Iris pigment epithelial cell (primary cell): ENCODE measurements at places on chromosomes 16 and 17.

DNA sequence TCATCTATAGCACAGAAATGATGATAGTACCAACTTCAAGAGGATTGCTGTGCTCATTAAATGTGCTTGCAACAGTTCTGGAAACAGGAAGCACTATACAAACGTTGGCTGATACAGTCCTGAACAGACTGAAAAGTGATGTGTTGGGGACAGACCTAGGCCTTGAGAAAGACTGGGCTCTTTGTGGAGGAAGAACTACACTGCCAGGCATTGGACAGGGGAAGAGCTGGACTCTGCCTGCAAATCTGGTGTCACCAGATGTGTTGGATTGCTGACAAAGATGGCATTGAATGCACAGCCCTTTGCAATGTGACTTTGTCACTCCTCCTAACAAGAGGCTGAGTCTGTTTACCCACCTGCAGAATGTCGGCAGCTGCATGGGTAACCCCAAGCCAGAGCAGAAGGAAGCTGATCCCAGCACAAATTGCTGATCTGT, 12.4 kb upstream of the ST6GALNAC2 start:
- no peak for DNase-seq

DNA sequence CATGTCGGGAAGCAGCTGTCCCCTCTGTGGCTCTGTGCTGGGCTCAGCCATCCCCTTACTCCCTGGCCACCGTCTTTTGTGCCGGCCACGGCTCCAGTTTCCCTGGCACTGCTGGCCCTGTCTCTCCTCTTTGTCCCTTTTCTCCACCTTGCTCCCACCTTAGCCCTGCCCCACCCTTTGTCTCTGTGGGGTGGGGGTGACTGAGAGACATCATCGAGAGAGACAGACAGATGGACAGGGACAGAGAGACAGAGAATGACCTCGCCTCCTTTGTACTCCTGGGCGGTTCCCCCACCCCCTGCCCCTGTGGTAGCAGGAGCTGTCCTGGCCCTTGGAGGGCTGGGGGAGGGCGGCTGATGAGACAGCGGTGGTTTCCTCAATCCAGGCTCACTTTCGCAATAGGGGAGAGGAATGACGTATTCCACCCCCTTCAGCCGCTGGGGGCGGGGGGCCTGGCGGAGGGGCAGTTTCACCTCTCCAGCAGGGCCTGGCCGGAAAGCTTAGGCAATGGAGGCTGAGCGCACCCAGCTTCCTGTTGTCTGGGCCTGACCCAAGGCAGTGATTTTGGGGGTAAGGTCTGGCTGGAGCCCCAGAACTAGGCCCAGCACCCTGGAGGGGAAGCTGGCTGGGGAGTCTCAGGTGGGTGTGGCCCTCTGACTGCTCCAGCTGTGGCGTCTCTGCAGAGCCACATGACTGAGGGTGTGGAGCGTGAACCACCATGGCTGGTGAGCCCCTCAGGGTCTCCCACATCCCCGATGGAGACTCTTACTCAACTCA, 7.3 kb downstream of the FMNL1 start:
- peak; percentile 93 for DNase-seq

- peak; percentile 63 for DNase-seq
Observed at GRCh38 chr17:57424777-57425188, 168.5 kb downstream of the MSI2 start.

DNA sequence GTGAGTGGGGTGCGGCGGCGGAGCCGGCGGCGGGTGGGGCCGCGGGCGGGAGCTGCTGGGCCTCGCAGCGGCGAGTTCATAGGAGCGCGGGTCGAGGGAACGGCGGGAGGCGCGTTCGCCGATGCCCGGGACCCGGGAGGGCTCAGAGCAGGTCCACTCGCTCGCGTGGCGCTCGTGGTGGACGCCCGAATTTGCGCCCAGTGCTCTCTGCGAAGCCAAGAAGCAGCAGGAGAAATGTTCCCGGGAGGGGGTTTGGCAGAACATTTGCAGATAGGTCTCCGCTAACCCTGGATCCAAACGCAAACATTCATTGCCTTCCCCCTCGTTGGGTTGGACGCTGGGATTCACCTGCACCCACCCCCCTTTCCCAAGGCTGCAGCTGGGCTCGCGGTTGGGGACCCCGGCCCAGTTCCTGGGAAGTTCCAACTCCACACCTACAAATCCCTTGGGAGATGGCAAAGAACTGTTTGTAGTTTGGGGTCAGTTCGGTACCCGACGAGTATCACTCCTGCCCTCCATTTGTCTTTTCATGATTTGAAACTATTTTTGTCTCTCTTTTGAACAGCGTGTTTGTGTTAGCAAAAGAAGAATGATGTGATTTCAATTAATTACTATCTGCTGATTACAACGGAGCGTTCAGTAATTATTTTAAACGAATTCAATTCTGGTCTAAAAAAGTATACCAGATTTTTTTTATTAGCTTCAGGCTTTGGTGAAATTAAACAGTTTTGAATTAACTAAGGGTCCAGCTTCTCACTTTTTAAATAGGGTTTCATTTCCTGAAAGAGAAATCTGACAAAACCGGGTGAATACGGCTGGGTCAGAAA, 2.3 kb downstream of the NTN1 start:
- no peak for DNase-seq

DNA sequence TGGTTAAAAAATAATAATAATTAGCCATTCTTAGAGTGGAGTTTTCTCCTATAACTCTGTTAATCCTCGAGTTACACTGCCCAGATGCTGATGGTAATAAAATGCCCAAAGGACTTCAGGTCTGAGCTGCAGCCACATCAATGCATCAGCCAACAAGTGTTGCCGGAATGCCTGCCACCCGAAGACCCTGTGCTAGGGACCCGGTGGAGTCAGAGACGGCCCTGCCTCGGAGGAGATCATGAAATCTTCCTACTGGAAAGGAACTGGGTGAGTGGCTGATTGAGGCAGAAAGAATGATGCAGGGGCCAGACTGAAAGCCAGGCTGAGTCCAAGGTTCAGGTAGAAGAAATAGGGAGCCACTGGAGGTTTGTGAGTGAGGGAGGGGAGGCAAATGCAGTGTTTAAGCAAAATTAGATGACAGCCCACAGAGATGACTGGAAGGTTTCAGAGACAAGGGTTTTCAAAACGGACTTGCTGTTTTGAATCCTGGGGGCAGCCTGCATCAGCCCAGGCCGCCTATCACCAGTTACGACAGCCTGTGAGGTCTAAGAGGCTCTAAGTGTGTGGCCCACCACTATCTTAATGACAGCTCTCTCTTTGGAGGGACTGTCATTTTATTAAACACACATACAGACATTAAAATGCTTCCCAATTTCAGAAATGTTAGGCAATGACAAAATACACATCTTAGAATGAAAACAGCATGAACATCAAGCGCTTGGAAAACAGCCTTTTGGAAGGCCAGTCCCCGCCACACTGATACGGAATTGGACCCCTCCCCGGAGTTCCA, 100.0 kb downstream of the ZNF423 start:
- DNase-seq, result no peak

DNA sequence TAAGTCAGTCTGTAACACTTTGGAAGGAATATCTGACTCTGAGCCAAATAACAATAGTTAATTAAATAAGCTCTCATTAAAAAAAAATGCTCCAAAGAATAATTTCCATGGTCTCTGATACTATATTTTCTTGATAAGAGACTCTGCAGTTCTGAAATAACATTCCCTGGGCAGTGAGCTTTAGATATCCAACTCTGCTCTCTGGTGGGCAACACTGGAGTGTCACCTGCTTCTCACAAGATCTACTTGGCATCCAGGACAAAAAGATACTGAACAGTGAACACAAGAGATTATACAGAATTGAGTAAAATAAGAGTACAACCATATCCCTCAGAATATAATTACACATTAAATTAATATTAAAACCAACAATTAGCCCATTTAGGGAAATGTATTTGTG, 13.7 kb downstream of the BLMH start:
- peak; percentile 63 for DNase-seq

DNA sequence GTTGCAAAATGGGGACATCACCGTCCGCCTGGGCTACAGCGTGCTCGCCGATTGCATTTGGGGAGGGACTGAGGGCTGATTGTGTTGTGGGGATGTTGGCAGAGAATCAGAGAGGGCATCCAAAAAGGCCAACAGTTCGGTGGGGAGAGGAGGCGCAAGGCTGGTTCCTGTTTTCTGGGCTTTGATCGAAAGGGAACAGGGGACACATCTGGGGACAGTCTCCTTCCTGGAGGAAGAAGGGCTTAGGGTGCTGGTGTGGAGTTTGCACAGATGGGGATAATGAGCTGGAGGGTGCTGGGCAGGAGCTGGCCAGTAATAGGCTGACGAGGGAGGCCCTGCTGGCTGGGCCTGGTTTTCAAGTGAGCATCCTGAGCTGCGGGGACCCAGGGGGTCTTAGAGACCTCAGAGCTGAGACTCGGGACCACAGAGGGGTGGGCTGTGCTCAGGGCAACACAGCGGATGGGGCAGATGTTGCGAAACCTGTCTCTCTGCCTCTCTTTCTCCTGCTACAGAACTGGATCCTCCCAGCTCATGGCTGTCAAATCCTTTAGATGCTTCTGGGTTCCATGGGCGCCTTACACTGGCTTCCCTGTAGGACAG, 288.7 kb downstream of the SEC14L1 start:
- DNase-seq, result no peak

GRCh38 chr17:21376081-21376758, at the start of gene KCNJ12:
Gene KCNJ12, plus strand, starts transcription at chr17:21376357. Its CDS starts 38,986 bp downstream, at chr17:21415343.
- peak; percentile 43 for DNase-seq

GRCh38 chr16:51150888-51151320, at the start of gene SALL1:
Gene SALL1, minus strand, starts transcription at chr16:51151270. Its CDS starts 29 bp downstream, at chr16:51151241.
- DNase-seq, result peak; percentile 17

- no peak for DNase-seq
Observed at GRCh38 chr16:12588510-12588909, 215.2 kb downstream of the CPPED1 start.

DNA sequence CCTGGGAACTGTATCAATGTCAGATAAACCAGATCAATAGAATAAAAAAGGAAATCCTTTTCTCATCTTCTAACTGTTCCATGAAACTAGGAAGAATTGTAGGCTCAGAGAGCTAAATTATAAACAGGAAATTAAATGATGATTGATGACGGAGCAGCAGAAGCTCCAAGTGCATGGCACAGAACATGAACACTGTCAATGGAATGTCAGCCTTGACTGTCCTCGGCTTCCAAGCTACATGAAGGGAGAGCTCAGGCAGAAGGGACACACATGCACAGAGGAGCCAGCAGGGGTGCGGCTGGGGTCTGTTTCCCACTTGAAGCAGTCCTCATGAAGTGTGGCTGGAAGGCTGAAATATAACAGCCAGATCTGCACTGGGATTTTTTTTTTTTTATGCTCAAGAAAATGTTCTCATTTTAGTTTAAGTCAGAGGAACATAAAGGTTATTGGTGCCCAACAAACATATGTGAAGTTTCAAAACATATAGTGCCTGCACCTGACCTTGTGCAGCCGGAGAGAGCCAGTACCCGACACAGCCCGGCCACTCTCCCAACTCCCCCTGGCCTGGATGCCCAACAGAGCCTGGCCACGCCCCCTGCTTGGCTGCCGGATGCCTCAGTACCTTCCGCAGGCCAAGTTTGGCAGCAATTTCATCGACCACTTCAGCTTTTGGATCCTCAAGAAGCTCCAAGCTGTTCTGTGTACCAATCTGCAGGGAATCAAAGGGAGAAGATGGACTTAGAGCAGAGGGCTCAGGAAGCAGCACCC, 37.0 kb downstream of the NPLOC4 start:
- peak; percentile 83 for DNase-seq

GRCh38 chr17:75110234-75110937, 617 bp downstream of the ARMC7 start:
- DNase-seq, result no peak

GRCh38 chr17:62679866-62680377, 52.5 kb downstream of the MRC2 start:
- DNase-seq, result no peak

DNA sequence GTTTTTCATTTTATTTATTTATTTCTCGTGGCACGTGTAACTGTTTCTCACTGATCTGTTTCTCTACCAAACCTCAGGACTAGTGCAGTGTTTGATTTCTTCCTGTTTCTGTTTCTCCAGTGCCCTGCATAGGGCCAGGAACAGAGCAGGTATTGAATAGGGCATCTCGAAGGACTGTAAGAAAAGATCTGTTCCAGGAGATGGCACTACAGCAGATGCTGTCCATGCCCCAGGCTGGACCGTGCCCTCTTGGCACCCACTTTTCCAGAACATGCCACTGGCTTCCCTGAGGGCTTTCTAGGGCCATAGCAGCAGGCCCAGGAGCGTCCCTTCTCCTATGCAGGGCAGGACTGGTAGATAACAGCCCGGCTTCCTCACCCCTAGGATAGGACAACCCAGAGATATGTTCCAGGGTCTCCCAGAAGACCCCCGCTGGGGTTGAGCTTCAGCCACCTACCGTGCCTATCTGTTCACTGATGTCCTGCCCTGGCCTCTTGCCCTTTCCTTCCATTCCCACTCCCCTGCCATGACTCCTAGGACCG, 4.4 kb downstream of the SNX20 start:
- no peak for DNase-seq

- peak; percentile 13 for DNase-seq
Observed at GRCh38 chr17:12068946-12069345, 48.3 kb downstream of the MAP2K4 start.

- no peak for DNase-seq
Observed at GRCh38 chr16:77549876-77550275, 115.0 kb upstream of the ADAMTS18 start.

GRCh38 chr17:19744492-19744891, 3.6 kb downstream of the ALDH3A1 start:
- no peak for DNase-seq

DNA sequence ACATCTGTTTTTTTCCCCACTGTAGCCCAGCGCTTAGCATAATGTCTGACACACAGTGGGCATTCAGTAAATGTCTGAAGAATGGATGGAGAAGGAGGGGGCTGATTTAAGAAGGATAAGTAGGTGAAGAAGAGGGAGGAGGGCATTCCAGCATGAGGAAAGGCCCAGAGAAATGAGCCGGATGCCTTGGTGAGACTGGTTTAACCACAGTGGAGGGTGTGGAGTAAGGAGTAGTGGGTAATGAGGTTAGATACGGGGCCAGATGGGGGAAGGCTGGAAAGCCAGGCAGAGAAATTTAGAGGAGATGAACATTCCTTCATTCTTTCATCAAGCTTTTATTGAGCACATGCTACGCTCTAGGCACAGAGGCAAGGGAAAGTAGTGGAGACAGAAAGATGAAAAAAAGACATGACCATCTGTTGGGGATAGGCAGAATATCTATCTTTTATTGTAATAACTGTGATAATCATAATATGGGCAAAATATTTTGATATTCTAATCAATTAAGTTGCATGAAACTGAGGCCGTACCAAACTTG, 43.7 kb upstream of the NFAT5 start:
- no peak for DNase-seq

GRCh38 chr17:50596191-50597037, 35.9 kb downstream of the CACNA1G start:
- no peak for DNase-seq
